Lower leg skin (tissue), 4 donors: ENCODE measurements at places on chromosomes 1 and 21.

DNA sequence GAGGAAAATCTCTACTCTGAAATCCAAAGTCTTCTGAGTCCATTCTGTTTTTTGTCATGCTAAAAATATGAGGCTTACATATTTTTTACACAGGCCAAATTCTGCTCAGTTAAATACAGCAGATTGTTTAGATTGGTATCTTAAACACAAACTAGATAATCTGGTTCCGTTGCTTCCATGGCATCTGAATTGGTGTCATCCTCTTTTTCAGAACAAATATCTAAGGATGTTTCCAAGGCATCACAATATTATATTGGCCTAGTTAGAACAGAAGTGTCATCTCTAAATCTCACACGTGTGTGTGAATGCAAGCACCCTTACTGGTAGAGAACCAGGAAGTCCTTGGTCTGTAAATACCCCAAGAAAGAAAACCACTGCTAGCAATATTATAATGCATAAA, 151.2 kb downstream of the NRIP1 start:
- DNase-seq: no peak

DNA sequence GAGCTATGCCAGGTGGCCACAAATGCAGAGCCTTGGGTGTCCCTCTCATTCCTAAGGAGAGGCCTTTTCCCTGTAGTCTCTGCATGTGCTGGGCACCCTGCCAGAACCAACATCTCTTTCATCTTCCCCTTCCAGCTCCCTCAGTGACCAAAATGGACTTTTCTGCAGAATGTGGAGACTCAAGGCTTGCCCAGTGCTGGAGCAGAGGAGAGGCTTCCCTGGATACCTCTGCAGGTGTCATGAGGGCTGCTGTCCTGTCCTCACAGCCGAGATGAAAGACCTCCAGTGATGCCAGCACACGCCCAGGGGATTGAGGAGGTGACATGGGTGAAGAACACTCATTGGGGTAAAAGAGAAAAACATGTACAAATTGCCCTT, 347.0 kb upstream of the AJAP1 start:
- no peak for DNase-seq

GRCh38 chr1:31653717-31654473, 9.2 kb upstream of the PEF1 start:
- DNase-seq: no peak

DNA sequence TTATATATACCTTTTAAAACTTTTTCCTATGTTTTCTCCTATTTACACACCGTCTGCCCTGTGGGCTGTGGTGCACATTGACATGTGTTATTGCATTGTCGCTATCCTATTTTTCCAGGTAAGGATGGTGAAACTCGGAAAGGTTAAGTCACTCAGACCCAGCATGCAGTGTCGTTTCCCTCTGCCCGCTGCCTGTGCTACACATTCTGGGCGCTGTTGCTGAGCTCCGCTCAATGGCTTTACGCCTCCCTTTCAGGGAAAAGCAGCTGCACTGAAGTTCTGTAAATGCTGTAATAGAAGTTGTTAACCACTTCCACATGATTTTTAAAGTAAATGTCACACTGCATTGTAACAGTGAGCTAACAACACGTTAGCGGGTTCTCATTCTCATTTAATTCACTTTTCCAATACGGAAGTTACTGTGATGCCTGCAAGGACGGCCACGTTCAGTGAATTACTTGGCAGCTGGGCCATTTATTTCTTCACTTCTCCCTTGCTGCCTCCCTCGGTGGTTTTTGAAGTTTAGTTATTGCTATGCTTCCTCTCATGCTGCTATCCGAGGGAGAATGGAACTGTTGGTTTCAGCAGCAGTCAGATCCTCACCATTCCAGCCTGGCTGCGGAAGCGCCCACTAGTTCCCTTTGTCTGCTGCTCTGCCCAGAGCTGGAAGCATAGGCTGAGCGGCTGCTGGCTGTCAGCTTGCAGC, 288.7 kb downstream of the SPATA17 start:
- no peak for DNase-seq

- DNase-seq: no peak
Observed at GRCh38 chr1:175075572-175076568, 8.2 kb downstream of the TNN start.
